ENCODE measurements at places on chromosomes 16 and 17.

- H3K4me1 ChIP-seq = no peaks in the 10 kb centered on the region
- H3K27me3 ChIP-seq = peaks cover 68% of the 10 kb centered on the region
- H3K4me3 ChIP-seq = no peak overlapping the region
- H3K36me3 ChIP-seq = no peaks in the 10 kb centered on the region
- no peak for DNase-seq
- H3K27ac ChIP-seq = no peak overlapping the region
Observed at GRCh38 chr17:47800686-47801085, 20.9 kb downstream of the OSBPL7 start.

- H3K27ac ChIP-seq = peak overlapping the region; percentile 33
- H3K27me3 ChIP-seq = peaks cover 51% of the 10 kb centered on the region
- H3K4me1 ChIP-seq = peaks cover 10% of the 10 kb centered on the region
- DNase-seq = peak; percentile 96
Observed at GRCh38 chr16:85114909-85115567, 2.8 kb upstream of the CIBAR2 start.

- DNase-seq = no peak
- no peaks in the 10 kb centered on the region for H3K36me3 ChIP-seq
- H3K27me3 ChIP-seq = no peaks in the 10 kb centered on the region
- H3K27ac ChIP-seq = no peak overlapping the region
- no peaks in the 10 kb centered on the region for H3K4me1 ChIP-seq
- H3K4me3 ChIP-seq = no peak overlapping the region
Observed at GRCh38 chr17:27362909-27363308, 69.0 kb downstream of the WSB1 start.

- peaks cover 16% of the 10 kb centered on the region for H3K4me1 ChIP-seq
- no peaks in the 10 kb centered on the region for H3K36me3 ChIP-seq
- no peak overlapping the region for H3K4me3 ChIP-seq
- no peaks in the 10 kb centered on the region for H3K27me3 ChIP-seq
Observed at GRCh38 chr16:22787466-22788192, 26.3 kb upstream of the HS3ST2 start.

DNA sequence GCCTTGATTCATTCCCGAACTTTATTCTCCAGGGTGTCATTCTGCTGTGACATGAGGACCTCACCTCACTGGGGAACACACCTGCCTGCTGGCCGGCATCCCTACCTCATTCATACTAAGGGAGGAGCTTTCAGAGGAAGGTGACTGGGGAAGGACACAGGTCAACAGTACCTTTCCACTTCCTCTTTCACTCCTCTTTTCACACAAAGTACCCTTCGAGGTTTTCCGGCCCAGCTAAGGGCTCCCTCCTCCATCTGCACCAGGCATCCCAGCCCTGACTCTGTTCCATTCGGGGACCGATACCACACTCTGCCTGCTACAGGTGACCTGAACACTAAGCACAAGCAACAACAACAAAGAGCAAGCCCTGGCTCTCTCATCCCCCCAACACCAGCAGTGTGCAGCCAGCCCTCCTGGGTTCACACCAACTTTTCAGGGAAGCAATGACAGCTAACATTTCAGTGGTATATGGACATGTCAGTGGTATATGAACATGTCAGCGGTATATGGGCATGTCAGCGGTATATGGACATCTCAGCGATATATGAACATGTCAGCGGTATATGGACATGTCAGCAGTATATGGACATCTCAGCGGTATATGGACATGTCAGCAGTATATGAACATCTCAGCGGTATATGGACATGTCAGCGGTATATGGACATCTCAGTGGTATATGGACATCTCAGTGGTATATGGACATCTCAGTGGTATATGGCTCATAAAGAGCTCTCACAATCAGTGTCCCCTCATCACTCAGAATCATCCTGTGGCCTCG is 16.0 kb downstream of the TRIM25 start:
- peaks cover 28% of the 10 kb centered on the region for H3K4me1 ChIP-seq
- peak overlapping the region; percentile 51 for H3K27ac ChIP-seq
- H3K36me3 ChIP-seq = peaks cover 80% of the 10 kb centered on the region
- H3K27me3 ChIP-seq = no peaks in the 10 kb centered on the region
- peak overlapping the region; percentile 19 for H3K4me3 ChIP-seq

- no peaks in the 10 kb centered on the region for H3K36me3 ChIP-seq
- H3K27ac ChIP-seq = no peak overlapping the region
- H3K4me1 ChIP-seq = peaks cover 5% of the 10 kb centered on the region
- H3K4me3 ChIP-seq = no peak overlapping the region
- H3K27me3 ChIP-seq = no peaks in the 10 kb centered on the region
- DNase-seq = peak; percentile 7
Observed at GRCh38 chr17:19546289-19547065, 12.8 kb downstream of the SLC47A1 start.

DNA sequence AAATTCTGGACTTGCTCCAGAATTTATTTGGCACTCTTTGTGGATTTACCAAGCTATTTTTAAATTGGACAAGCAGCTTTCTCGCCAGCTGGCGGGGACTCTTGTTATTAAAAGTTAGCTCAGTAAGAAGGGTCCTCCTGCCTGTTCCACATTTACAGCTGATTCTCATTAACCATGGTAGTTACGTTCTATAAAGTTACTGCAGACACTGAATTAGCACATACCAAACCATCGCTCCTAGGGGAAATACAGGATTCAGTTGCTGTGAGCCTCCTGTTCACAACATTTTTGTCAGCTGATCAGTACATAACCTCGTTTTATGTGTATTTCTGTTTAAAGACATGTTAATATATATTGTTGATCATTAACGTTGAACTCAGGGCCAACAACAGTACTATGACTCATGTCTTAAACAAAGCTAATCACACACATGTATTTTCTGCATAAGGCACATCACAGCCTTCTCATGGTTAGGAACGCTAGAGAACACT is 4.2 kb downstream of the LDAF1 start:
- H3K36me3 ChIP-seq = peaks cover 58% of the 10 kb centered on the region
- H3K4me3 ChIP-seq = peak overlapping the region; percentile 61
- peaks cover 41% of the 10 kb centered on the region for H3K4me1 ChIP-seq
- H3K27me3 ChIP-seq = no peaks in the 10 kb centered on the region
- DNase-seq = no peak
- H3K27ac ChIP-seq = peak overlapping the region; percentile 53

GRCh38 chr17:7110617-7111306 is 3.9 kb downstream of the ASGR2 start:
- H3K36me3 ChIP-seq = no peaks in the 10 kb centered on the region
- H3K4me1 ChIP-seq = no peaks in the 10 kb centered on the region
- H3K4me3 ChIP-seq = no peak overlapping the region
- no peak overlapping the region for H3K27ac ChIP-seq
- H3K27me3 ChIP-seq = no peaks in the 10 kb centered on the region
- DNase-seq = no peak

- H3K27ac ChIP-seq = no peak overlapping the region
- no peak for DNase-seq
- H3K4me3 ChIP-seq = no peak overlapping the region
- no peaks in the 10 kb centered on the region for H3K27me3 ChIP-seq
Observed at GRCh38 chr16:53986793-53987192, 282.8 kb downstream of the FTO start.

DNA sequence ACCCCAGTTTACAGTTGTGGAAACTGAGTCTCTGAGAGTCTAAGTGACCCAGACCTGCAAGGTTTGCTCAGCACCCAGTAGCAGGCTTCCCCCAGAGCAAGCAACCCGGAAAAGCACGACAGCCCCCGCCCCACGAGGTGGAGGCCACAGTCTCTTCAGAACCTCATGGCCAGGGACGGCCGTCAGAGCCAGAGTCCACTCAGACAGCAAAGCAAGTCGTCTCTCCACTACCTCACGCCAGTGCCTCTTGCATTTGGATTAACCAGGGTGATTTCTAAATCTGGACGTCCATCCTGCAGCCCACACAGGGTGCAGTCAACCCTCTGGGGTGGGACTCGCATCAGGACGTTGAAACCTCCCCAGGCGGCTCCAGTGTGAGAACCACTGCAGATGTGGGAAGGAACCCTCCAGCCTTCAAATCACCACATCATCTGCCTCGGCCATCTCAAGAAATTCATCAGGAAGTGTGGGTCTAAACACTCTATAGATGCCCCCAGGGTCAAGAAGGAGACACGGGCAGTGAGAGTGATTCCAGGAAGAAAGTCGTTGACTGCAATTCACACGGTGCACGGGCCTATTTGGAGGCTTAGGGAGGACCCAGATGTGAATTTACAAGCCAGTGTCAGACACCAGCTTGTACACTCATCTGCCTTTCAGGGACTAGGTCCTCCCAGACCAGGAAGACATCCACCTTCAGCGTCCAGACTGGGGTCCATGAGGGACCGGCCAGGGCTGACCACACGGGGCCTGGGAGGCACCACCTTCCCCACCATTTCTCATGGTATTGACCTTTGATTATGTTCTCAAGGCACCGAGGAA is 20.2 kb upstream of the RBFOX3 start:
- H3K27me3 ChIP-seq = peaks cover 100% of the 10 kb centered on the region
- no peak overlapping the region for H3K27ac ChIP-seq
- H3K36me3 ChIP-seq = no peaks in the 10 kb centered on the region
- H3K4me1 ChIP-seq = no peaks in the 10 kb centered on the region
- no peak for DNase-seq

DNA sequence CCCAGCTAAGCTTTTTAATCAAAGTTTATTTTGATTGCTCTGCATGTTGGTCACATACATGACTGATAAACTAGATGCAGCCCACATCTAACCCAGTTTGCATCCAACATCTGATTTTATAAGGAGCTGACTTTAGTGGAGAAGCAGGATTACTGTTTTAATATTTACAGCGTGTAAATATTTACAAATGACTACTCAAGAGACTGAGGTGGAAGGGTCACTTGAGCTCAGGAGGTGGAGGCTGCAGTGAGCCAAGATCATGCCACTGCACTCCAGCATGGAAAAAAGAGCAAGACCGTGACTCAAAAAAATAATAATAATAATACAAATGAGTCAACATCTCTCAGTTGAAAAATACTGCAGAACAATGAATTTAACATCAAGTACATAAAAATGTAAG is 50.8 kb downstream of the PARN start:
- DNase-seq = no peak
- H3K4me3 ChIP-seq = no peak overlapping the region
- no peaks in the 10 kb centered on the region for H3K4me1 ChIP-seq
- H3K36me3 ChIP-seq = peaks cover 53% of the 10 kb centered on the region

- peak overlapping the region; percentile 33 for H3K27ac ChIP-seq
- H3K4me1 ChIP-seq = peaks cover 47% of the 10 kb centered on the region
Observed at GRCh38 chr17:82283208-82283749, 9.8 kb upstream of the CSNK1D start.

DNA sequence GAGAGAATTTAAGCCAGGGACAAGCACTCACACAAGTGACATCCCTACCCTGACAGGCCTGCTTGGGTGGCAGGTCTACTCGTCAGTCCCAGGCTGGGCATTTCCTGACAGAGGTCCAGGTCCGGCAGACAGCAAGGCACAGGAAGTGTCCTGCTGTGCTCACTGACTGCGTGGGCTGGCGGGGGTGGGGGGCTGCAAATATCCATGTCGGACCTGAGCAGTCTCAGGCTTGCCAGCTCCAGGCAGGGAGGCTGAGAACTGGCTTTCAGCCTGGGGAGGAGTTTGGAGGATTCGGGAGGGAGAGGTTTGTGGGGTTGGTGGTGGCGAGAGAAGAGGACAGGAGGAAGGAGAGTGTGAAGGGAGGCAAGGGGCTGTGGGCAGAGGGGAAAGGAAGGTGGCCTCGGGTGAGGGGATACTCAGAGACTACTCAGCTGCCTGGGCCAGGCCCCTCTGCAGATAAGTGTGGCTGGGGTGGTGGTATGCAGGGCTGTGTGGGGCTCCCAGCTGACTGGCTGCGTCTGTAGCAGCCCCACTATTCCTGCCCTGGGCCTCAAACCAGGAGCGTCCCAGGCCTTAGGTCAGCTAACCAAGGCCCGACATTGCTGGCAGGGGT is 7.8 kb downstream of the HIC1 start:
- no peaks in the 10 kb centered on the region for H3K36me3 ChIP-seq
- H3K4me3 ChIP-seq = no peak overlapping the region
- no peaks in the 10 kb centered on the region for H3K27me3 ChIP-seq

DNA sequence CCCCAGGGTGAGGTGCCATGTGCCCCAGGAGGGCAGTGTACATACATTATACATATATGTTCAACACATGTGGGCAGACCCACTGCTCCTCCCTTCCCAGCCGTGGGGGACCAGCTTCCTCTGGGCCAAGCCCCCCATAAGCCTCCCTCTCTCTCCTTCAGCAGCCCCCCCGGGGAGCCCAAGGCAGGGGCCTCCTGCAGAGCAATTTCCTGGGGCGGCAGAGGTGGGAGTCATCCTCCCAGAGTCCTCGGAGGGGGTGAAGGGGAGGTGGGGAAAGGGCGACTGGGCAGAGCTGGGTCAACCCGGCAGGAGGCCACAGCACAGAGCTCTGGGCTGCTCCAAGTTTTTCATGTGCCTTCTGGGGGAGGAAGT is 235.1 kb downstream of the ZNF423 start:
- no peak overlapping the region for H3K27ac ChIP-seq
- H3K4me1 ChIP-seq = no peaks in the 10 kb centered on the region
- H3K36me3 ChIP-seq = no peaks in the 10 kb centered on the region
- no peak for DNase-seq
- peaks cover 22% of the 10 kb centered on the region for H3K27me3 ChIP-seq

DNA sequence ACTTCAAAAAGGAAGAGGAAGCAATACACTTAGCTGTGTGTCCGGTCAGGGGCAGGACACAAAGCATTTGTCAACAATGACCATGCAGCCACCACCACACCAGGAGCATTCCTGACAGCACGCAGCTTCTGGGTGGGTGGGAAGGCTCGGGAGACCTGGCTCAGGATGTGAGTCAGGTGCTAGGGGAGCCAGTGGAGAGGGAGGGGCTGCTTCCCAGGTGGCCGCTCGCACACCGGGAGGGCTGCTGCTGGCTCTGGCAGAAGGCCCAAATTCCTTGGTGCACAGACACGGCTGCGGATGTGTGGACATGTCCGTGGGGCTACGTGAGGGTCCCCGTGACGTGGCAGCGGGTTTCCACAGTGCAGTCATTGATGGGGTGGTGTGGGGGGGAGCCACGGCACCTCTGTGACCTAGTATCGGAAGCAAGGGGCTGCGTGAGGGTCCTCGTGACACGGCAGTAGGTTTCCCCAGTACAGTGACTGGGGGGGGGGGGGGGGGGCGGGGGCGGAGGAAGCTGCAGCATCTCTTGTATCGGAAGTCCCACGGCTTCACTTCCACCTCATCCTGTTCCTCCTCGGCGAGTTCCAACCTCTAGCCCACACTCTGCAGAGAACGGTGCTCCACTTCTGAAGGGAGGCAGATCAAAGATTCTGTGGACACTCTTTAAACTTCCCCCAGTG is 112.8 kb downstream of the ZNF778 start:
- peak overlapping the region; percentile 42 for H3K27ac ChIP-seq
- peak; percentile 88 for DNase-seq
- H3K4me1 ChIP-seq = peaks cover 62% of the 10 kb centered on the region
- peak overlapping the region; percentile 45 for H3K4me3 ChIP-seq
- H3K27me3 ChIP-seq = no peaks in the 10 kb centered on the region

Data from Calu3 (cell line).